Stimulated activated CD8-positive, alpha-beta memory T cell treated with anti-CD3 and anti-CD28 coated beads, Interleukin-4, amount 100 ng/mL, for 4 hours (primary cell): ENCODE measurements at places on chromosomes 5 and 9.

DNA sequence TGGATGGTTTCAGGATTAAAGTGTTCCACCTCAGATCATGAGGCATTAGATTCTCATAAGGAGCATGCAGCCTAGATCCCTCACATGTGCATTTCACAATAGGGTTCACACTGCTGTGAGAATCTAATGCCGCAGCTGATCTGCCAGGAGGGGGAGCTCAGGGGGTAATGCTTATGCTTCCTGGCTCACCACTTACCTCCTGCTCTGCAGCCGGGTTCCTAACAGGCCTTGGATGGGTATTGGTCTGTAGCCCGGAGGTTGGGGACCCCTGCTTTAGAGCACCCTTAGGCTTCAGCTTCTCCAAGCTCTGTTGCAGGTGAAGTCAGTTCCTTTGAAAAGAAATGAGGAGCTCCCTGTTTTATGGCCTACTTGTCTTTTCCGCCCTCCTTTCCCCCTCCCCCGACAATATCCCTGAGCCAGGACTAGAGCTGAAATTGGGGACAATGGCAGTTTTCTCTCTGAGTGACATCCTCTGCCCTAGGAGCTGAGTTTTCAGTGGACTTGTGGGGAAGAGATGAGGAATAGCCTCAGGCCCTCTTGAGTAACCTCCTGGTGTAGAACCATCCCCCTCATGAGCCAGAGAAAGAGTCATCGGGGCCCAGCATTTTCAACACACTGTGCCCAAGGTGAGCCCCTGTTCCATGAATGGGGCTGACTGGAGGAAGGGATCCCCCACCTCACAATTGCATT is 16.2 kb upstream of the MAT2B start:
- DNase-seq: no peak

- DNase-seq: no peak
Measured at GRCh38 chr9:132082188-132082587, 2.5 kb upstream of the MED27 start.

DNA sequence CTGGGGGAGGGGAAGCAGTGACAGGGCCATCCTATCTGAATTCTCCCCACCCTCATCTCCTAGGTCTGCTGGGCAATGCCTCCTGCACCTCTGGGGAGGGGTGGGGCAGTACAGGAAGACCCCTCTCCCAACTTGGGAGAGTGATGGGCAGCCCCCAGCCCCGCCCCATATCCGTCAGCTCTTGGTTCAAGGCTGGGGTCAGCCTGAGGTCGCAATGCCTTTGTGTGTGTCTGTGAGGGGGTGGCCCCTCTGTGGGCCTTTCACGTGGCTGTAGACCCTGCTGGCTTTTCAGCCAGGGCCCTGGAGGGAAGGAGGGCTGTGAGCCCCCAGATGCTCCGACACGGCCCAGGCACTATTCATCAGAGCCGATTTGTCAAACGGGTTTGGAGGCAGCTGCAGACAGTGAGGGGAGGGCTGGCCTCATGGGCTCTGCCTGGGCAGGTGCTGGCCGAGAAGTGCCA is 49.5 kb upstream of the RNU6ATAC start:
- no peak for DNase-seq

GRCh38 chr5:2005101-2006041 is 122.6 kb upstream of the IRX4 start:
- DNase-seq: no peak

DNA sequence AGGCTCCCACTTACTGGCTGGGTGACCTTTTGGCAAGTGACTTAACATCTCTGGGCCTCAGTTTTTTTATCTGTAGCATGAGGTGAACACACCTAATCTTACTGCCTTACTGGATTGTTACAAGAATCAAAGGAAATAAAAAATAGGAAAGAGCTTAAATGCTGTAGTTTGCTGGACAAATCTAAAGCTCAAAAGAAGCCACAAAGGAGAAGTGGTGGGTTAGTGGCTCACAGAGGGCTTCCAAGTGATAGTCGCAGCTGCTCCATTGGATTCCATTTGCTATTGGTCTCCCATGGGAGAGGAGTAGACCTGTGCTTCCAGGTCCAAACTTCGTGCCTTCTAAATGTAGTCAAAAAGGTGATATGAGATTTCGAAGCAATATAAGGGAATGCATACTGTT is 123.6 kb downstream of the SEMA6A start:
- DNase-seq: no peak

GRCh38 chr5:100654895-100655294 is 119.7 kb downstream of the FAM174A start:
- no peak for DNase-seq

- no peak for DNase-seq
Measured at GRCh38 chr9:708551-709432, 132.7 kb upstream of the DMRT1 start.

- DNase-seq: no peak
Measured at GRCh38 chr9:14958989-14959388, 48.8 kb upstream of the FREM1 start.

DNA sequence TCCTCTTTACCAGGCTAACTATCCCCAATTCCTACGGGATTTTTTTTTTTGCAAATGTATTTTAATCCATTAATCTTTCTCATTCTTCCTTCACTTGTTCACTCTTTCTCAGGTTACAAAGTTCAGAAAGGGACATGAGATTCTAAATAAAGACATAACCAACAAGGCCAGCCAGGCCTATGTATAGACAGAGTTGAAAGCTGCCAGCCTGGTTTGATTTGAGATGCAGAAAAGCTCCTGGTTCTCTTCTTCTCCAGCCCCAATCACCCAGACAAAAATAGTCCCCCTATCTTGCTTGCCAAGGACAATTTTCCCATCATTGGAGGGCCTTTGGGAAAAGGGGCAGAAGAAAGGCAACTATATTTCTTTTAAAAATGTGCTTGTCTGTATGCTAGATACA is 398.8 kb downstream of the NFIB start:
- no peak for DNase-seq

DNA sequence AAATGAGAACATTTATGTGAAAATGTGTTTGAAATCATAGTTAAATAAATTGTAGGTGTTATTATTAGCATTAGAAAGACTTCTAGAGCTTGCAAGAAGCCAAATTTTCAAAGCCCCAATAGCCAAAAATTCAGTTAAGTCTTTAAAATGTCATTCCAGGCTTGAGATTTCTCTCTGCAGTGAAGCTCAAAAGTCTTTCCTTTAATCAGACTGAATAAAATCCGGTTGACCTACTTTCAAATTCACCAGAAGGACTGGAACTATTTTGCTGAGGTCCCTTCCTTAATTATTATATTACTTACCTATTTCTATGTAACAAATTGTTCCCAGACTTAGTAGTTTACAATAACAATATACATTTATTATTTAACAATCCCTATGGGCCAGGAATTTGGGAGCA is 112.2 kb upstream of the TRPM3 start:
- DNase-seq: no peak

DNA sequence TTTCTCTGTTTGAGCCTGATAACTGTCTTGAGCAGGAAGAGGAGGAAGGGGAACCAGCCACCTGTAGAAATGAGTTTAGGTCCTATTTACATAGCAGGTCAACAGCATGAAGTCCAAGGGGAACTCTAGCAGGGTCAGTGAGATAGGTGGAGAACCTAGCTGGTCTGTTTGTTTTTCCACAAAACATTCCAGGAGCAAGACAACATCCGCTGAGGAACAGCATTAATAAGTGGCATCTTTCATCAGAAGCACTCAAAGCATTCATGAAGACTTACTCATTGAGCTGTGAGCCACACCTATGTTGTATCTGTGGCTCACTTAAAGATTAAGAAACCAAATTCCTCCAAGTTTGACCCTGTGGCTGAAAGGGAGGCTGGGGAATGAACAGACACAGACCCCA is 115.9 kb downstream of the ACTBL2 start:
- DNase-seq: no peak

DNA sequence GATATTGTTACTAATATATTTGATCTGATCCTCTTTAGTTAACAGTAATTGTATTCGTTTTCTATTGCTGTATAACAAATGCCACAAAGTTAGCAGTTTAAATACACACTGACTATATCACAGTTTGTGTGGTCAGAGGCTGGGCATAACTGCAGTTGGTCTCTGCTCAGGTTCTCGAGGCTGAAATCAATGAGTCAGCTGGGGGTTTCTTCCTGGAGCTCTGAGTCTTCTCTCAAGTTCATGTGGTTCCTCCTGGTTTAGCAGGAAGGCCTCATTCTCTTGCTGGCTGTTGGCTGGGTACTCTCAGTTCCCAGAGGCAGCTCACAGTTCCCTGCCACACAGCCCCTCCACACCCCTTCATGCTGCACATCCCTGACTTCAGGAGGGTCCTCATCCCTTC is 20.7 kb downstream of the COL23A1 start:
- no peak for DNase-seq

GRCh38 chr5:65034029-65034812 is 265.5 kb downstream of the CWC27 start:
- no peak for DNase-seq

DNA sequence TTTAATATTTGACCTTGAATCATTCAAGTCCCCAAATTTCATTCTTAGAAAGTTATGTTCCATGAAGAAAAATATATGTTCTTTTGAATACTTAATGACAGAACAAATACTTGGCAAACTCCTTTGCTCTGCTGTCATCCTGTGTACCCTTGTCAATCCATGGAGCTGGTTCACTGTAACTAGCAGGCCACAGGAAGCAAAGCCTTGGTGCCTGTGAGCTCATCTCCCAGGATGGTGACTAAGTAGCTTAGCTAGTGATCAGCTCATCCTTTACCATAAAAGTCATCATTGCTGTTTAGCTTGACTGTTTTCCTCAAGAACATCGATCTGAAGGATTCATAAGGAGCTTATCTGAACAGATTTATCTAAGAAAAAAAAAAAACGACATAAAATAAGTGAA is 65.4 kb downstream of the WDR41 start:
- no peak for DNase-seq

DNA sequence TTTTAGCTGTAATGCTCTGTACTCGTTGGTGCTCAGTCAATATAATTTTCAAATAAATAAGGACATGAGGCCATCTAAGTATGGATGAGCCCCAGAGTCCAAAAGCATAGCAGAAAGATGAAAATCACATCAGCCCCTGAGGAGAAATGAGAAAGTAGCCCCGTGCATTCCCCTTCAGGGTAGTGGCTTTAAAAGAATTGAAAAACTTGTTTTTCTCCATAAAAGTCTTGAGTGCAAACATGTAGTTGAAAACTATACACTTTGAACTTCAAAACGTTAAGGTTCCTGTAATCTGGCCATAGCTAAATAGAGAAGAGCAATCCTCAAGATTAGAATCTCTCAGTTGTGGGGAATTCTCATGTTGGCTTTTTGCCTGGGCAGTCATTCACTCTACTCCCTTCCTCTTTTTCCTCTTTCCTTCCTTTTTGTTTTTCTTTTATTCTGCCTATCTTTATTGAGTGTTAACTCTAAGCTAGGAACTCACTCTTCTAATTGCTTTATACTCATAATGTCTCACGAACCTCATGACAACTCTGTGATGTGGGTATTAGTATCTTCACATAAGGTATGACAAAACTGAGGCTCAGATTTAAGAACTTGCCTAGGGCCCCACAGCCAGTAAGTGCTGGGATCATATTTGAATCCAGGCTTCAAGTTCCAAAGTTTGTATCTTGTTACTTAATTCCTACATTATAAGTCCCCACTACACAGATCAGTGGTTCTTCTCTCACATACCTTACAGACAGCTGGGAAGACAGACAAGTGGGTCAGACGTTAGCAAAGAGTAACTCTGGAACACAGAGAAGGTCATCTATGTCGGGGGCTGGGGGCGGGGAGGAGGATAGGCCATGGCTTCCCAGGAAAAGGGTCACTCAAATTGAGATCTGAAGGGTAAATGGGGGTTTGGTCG is 46.4 kb upstream of the ABCA1 start:
- no peak for DNase-seq

DNA sequence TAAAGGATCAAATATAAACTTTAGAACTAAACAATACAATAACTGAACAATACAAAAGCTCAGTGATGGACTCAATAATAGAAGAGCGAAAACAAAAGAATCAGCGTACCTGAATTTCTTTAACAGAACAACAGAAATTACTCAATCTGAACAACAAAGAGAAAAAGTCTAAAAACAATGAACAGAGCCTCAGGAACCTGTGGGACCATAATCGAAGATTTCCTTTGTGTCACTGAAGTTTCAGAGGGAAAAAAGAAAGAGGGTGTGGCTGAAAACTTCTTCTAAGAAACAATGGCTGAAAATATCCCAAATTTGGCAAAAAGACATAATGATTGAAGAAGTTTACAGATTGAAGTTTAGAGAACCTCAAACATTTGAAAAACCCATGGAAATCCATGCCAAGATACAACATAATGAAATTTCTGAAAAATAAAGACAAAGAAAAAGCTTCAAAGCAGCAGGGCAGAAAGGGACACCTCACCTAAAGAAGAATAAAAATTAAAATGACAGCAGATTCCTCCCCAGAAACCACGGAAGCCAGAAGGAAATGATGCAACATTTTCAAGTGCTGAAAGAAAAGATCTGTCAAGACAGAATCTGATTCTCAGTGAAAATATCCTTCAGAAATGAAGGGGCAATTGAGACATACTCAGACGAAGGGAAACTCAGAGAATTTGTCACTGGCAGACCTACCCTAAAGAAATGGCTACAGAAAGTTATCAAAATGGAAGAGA is 288.8 kb downstream of the ARL15 start:
- no peak for DNase-seq

DNA sequence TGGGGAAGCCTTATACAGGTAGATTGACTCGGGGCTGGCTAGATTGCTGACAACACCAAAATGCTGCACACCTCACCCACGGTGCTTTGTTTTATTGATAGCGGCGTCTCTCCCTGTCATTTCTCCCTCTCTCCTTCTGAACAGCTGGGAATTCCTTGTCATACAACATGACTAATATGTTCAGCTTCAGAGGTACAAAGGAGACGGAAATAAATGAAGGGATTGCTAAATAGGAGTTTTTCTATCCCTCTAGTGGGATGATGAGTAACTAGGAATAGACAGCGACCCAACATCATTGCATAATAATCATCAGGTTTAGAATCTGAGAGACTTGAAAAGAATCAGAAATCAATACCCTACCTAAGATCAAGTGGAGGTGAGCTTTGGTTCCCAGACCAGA is 337.7 kb upstream of the PANK3 start:
- DNase-seq: no peak
